ENCODE measurements at places on chromosomes 5 and 9.

DNA sequence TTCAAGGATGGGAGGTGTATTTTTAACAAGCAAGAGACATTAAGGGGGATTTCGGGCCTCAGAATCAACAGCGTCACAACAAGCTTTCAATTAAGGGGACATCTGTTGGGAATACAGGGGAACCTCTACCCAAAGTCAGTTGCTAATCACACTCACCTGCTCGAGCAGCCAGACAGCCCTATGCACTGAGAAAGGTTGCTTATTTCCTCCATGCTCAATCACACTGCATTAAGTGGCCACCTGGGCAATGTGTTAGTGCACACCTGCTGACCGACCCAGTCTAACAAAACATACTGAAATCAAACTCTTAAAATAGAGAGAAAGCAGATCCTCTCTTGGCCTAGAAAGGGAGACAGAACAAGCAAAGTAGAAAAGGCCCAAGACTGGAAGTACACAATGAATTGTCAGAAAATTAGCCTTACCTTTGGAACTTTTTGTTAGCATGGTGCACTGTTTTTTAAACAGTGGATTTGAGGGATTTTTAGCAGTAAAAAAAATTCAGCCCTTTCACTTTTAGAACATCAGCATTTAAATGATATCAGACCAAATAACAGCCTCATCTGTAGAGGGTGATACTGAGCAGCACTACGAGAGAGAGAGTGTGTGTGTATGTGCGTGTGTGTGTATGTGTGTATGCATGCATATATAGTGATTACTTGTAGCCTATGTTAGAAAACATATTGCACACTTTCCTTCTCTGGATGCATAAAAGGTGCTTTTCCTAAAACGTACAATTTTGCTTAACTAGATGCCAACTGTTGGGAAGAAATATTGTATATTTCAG, 1118.6 kb upstream of the DMAC1 start:
- peak; percentile 64 for DNase-seq

- DNase-seq, result no peak
Measured at GRCh38 chr5:131661933-131662332, 26.9 kb upstream of the RAPGEF6 start.

- no peak for DNase-seq
Measured at GRCh38 chr5:133599600-133599999, 12.7 kb downstream of the FSTL4 start.

- no peak for DNase-seq
Measured at GRCh38 chr5:24226479-24226878, 418.3 kb downstream of the CDH10 start.

- no peak for DNase-seq
Measured at GRCh38 chr9:87763286-87763685, 37.4 kb downstream of the CTSL start.

DNA sequence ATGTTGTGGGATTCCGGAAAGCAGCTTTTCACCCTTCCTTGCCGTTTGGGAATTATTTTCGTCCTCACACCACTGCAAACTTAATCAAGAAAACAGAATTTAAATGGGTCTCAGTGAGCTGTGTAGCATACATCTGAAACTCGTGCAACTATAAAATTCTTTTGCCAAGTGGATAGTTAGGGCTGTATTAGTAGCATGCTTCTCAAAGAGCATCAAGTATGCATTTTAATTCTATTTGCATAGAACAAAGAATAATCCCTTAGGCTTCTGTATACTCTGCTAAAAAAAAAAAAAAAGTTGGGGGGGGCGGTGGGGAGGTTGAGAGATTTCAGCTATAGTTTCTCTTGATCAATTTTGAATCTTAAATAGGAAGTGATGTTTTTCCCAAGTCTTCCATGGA, 11.8 kb upstream of the APBA1 start:
- DNase-seq, result no peak

GRCh38 chr5:175707751-175708375, 50.0 kb downstream of the HRH2 start:
- no peak for DNase-seq

DNA sequence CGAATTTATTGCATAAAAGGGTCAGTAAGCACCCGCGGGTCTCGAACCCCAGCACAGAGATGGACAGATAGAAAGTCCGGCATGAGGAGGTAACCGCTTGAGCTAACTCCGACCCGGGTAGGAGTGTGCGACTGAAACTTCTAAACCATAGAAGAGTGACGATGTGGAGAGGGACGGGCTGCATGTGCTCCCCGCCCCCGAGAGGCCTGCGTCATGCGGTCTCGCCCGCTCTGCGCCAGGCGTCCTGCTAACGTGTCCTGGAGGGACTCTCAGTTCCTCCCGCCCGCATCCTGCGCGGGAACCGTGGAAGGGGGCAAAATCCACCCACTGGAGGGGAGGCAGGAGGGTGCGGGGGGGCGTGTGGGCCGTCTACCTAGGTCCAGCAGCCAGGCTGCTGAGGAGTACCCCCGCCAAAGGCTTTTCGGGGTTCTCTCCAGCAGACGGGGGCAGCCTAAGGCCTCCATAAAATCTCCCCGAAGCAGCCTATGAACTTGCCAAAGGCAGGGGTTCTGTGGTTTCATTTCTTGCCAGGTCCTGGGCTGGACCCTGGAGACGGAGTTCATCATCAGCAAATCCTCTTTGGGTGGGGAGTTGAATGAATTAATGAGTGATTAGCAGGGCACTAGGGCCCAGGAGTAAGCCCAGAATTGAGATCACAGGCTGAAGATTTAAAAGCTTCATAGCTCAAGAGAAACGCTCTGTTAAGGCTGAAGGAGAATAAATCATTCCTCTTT, 51.9 kb downstream of the TGFBI start:
- no peak for DNase-seq

DNA sequence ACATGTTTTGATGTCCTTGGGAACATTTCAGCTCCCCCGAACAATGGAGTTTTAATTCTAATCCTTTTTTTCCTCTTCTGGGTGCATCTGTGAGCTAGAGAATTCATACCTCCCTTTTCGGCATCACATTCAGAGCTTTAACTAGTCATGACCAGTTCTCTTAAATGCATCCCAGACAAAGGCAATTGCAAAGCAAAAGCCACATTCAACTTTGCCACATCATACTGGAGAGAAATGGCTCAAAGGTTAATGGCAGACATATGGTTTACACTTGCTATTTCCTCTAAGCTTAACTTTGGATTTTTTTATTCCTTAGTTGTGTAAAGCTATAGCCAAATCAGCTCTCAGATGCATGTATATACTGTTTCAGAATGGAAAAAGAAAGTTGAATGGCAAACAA, 153.3 kb downstream of the ESM1 start:
- no peak for DNase-seq

GRCh38 chr9:33138768-33139167, 28.4 kb downstream of the B4GALT1 start:
- DNase-seq, result no peak

- no peak for DNase-seq
Measured at GRCh38 chr9:111458139-111459009, 25.8 kb downstream of the ECPAS start.

- DNase-seq, result peak; percentile 61
Measured at GRCh38 chr5:98771382-98772109, 1.9 kb upstream of the RGMB start.

DNA sequence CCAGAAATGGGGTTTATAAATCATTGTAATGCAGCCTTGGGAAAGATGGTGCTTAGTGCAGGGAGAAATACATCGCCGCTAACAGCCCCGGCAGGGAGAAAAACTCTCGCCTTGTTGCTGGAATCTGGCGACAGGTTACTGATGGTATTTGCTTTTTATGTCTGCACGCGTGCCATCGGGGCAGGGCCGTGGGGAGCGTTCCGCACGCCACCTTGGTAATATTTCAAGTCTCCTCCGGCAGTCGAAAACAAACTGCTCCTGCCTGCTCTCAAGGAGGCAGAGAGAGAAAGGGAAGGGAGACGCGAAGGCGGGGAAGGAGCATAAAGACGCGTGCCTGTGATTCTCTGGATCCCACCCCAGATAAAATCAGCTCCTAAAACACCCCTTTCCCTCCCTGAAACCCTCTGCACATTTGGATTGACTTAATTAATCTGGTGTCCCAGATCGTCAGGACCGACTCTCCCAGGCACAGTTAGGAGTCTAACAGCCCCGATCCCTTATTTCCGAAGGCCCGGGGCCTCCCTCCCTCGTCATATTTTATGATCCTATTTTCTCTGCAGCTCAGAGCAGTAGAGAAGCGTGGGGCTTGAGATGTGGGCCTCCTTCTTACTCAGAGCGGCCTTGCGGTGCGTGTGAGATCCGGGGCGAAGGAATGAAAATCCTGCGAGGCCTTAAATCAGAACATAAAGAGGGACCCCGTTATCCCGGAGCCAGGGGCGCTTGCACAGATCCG, 47.7 kb downstream of the CFAP77 start:
- DNase-seq, result no peak

GRCh38 chr5:176508603-176509002, 28.6 kb downstream of the RNF44 start:
- DNase-seq, result no peak

DNA sequence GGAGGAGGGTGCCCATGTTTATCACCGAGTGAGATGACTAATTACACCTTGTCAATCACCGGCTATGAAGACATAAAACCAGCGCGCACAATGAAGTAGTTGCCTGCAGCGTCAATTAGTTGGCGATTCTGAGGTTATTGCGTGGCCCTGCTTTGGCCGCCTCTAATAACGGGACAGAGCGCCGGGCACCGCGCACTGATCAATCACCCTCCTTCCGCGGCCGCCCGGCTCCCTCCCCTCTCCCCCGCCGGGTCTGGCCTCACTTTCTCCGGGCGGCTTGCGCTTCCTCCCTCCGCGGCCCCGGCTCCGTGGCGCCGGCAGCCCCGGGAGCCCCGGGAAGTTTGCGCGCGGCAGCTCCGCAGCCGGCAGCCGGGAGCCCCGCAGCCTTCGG, 3.3 kb upstream of the LHX2 start:
- peak; percentile 46 for DNase-seq

- no peak for DNase-seq
Measured at GRCh38 chr9:113631137-113631765, 167.7 kb downstream of the RGS3 start.

DNA sequence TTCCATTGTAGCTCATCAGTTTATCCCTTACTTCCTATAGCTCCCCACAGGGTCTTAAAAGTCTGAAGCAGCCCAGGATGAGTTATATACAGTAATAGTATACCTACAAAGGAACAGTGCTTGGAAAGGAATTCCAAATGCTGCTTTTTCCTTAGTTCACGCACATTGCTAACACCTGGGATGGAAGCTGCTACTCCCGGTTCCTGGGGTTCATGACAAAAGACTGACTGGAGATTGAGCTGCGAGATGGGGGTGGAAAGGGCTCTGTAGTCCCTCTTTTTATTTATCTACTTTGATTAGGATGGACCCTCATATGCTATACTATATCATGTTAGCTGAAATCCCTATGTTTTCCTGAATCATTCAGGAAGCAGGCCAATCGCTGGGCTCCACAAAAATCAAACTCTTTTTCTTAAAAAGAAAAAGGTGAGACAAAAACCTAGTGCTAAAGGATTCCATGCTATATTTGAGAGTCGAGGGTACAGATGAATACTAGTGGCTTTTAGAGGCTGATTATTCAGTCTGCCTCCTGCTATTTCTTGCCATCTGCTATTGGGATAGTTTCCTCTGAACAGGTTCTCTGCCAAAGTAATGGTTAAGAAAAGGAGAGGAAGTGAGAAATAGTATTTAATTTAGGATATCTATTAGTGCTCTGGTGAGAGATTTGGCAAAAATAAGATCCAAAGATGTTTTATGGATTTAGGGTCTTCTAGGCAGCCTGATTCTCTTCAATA, 81.2 kb downstream of the MRPS27 start:
- no peak for DNase-seq

DNA sequence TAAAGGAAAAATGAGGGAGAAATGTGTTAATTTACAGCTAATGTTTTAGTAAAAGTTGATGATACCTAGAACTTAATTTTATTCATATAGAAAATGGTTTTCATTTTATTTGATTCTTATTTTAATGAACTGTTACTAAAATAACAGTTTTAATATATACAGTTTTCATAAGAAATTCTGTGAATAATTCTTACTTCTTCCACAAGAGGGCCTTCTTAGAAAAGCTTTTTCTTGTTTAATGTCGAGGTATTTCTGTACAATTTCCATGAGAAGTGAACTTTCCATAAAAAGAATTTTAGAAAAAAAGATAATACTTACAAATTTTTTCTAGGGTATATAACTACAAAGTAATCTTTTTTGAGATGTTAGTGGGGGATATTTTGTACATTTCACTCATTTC, 73.9 kb downstream of the KLF9 start:
- DNase-seq, result no peak

- no peak for DNase-seq
Measured at GRCh38 chr9:114156657-114157421, 1.5 kb downstream of the COL27A1 start.

- no peak for DNase-seq
Measured at GRCh38 chr9:105178076-105178475, 66.4 kb upstream of the SLC44A1 start.

GRCh38 chr5:76818844-76819831, at the start of gene F2RL1:
Gene F2RL1, plus strand, starts transcription at chr5:76819030. Its CDS starts 153 bp downstream, at chr5:76819183.
- DNase-seq, result peak; percentile 69

GRCh38 chr5:39730699-39731098, 305.9 kb upstream of the DAB2 start:
- DNase-seq, result no peak

DNA sequence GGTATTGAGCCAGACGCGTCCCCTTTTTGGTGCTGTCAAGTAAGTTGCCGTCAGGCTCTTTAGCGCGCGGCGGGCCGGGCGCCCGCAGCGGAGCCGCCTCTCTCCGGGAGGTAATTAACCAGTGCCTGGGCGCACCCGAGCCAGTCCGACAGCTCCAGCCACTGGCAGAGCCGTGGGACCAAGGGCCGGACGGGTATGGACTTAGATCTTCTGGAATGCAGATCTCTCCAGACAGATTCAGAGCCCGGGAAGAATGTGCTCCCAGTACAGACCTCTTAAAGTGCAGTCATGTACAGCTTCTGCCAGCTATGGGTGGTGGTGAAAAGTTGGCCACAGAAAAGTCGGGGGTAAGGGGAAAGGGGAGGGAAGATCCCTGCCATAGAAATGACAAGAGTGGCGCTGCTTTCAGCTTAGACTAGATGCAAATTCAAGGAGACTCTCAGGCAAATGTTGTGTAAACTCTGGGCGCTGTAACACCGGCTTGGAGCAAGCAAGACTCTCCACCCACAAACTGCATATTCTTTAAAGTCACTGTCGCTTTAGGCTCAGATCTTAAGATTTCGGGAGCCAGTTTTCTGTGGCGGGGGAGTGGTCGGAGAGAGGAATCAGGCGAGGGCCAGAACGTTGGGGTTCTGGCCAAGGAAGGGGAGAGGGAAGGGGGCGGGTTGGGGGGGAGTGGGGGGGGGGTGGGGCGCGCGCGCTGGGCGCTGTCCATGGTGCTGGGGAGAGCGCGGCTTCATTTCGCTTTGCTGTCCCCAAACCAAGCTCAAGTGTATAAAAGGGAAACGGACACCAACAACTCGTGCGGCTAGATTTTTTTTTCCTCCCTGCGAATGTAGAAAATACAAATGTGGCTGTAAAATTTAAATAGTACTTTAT, 29.2 kb downstream of the NR2F1 start:
- no peak for DNase-seq

GRCh38 chr5:122921826-122922225, 76.4 kb downstream of the SNX24 start:
- no peak for DNase-seq

Data from NCI-H1105 (cell line).